ENCODE measurements at places on chromosomes 16 and 17.

DNA sequence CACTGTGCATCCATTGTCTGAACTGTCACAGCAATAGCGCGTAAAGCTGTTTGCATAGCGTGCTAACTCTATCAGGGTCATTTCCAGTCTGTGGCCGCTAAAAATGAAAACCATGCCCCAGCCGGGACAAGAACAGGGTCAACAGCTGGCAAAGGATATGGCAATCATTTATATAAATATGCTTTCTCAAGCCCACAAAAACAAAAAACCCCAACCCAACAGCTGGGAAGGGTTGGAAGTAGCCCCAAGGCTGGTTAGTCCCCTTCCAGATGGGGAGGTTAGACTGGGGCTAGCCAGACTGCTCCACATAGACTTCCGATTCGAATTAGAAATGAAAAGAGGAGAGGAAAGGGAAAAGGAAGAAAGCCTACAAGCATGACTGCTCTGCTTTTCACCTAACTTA, 203.3 kb upstream of the TBX2 start:
- DNase-seq = no peak

GRCh38 chr16:89697616-89698331, 3.7 kb downstream of the SPATA2L start:
- DNase-seq = no peak

GRCh38 chr17:12947047-12947446, 70.8 kb downstream of the ELAC2 start:
- DNase-seq = no peak

DNA sequence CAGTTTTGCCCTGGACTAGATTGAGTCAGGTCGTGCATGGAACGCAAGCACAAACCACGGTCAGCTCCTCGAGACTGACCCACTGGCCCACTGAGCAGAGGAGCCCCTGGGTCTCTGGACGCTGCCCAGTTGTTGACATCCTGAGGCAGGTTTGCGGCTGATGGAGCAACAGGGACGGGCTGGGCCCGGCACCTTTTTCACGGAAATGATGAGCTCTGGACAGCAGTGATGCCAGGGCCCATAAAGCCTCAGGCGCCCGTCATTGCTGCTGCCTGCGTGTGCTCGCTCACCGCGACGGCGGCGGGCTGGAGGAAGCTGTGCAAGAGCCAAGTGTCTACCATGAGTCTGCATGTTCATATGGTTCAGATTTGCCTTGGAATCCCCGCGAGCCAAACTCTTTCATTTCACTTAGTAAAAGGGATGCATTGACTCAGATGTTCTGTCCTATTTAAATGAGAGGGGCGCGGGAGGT, 30.8 kb upstream of the CRISPLD2 start:
- DNase-seq = no peak

DNA sequence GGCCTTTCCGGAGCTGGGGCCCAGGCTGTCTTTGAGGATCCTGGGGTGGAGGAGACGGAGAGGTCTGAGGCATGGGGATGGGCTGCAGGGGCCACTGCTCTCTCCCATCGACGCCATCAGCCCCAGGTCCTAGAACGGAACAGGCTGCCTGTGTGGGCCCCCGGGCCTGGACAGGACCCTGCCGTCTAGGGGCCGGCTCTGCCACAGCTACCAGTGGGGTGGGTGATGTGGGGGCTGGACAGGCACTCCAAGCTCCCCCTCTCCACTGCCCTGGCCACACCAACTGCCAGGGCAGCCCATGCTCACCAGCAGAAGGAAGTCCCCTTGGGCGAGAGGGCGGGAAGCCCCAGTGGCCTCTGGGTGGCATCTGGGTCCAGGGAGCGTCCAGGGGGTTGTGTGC, 37.8 kb downstream of the ENGASE start:
- no peak for DNase-seq

GRCh38 chr17:35849469-35850348, 19.0 kb downstream of the HEATR9 start:
- peak; percentile 90 for DNase-seq

- peak; percentile 59 for DNase-seq
Measured at GRCh38 chr16:68985855-68986254, 119.6 kb upstream of the HAS3 start.

Data from fibroblast of pulmonary artery (primary cell).